ENCODE measurements at places on chromosomes 7 and 10.

DNA sequence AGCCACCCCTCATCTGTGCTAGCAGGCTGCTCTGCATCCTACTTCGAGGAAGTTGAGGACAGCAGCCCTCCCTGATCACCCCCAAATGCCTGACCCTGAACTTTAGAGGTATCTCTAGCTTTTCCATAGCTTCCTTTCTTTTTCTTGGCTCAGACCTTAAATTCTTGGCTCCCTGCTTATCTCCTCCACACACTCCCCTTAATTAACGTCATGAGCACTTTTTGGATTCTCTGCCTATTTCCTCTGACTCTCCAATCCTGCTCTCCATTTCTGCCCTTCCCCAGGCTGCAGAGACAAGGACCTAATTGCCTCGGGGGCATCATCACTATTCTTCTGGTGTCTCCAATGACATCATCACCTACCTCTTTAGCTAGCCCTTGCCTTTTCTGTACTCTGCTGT is 40.8 kb upstream of the SEC61G start:
- DNase-seq = no peak

- no peak for DNase-seq
Measured at GRCh38 chr7:151984612-151985011, 28.4 kb downstream of the GALNTL5 start.

GRCh38 chr7:137634356-137634755 is 212.4 kb downstream of the DGKI start:
- no peak for DNase-seq

DNA sequence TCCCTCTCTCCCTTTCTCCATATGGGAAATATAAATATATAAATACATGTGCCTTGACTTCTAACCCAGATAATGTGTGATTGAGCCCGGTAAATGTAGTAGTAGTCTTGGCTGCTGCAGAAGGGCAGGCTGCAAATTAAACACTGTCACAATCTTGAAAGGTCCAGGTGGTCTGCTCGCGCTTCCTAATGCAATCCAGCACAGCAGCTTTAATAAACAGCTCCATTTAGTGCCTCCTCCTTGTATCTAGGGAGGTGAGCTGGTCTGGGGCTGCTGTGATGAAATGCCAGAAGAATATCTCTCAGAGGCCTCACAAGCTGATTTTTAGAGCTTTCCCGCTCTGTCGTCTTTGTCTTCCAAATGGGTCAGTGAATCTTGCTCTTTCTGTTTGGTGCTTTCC is 782 bp downstream of the POU6F2 start:
- DNase-seq = no peak

- DNase-seq = no peak
Measured at GRCh38 chr7:51242007-51242691, 74.5 kb downstream of the COBL start.

GRCh38 chr7:94676431-94676830 is 20.5 kb upstream of the SGCE start:
- no peak for DNase-seq

GRCh38 chr7:28516390-28517172 is 104.3 kb downstream of the CREB5 start:
- DNase-seq = no peak

GRCh38 chr7:43568529-43568928 is 14.4 kb upstream of the STK17A start:
- no peak for DNase-seq

DNA sequence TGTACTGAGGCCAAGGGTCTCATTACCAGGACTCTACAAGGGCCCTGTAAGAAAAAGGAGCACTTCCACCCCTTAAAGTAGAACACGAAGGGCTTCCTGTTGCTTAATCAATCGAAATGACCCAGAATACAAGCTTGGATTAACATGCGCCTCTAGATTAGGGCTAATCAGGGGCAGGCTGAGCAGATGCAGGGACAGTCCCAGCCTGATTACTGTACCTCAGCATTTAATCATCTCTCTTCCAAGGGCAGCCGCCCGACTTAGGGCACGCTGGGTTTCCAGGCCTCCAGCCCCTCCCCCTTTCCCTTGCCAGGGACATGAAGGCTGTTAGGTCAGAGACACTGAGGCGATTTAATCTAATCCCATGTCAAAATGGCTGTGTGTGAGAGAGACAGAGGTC is 138.6 kb downstream of the NRF1 start:
- no peak for DNase-seq

DNA sequence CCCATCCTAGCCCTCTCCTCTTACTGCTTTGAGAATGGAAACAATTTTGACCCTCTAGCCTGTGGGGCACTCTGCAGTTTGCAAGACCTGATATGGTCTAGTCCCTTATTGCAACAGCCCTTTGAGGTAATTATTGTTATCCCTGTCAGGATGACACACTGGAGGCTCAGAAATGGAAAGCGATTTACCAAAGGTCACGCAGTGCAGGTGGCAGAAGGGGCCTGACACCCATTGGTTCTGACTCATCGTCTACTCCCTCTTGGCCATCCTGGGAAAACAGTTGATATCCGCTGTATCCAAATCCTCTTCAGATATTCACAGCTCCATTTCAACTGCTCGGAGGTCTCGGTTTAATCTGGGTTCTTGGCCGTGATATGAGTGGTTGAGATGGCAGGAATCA is 44.7 kb upstream of the AQP1 start:
- DNase-seq = no peak

DNA sequence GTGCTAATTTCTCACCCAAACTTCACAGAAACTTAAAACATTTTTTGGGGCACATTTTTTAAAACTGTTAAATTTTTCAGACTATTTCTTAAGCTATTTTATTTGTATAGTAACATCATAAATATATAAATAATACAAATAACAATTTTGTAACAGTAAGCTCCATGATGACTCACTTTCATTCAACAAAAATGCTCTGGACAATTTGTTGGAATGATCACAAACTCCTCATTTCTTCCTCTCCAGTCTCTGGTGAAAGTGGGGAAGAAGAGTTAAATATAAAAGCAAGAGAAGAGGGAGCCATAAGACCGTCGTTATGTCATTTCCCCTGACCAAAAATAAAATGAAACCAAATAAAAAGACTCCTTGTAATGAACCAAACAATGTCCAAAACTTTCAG is 162.4 kb downstream of the AGMO start:
- peak; percentile 16 for DNase-seq

DNA sequence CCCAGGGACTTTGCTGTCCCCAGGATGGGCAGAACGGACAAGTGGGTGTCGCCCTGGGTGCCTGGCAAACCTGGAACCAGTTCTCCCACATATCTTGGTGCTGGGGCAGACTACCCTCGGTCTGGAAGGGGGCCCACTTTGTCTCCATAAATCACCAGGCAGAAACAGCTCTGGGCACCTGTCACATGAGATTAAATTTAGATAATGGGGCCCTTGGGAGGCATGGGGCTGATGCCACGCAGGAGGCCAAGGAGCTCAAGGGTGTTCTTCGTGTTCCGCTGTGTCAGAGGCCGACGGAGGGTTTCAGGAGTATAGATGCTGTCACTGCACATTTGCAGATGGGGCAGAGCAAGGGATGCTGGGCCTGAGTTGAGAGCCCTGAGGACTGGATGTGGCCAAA is 72.7 kb downstream of the TMEM130 start:
- DNase-seq = no peak

GRCh38 chr7:105188201-105188600 is 174.2 kb downstream of the KMT2E start:
- DNase-seq = peak; percentile 62

- DNase-seq = no peak
Measured at GRCh38 chr7:124768525-124768924, 2.9 kb upstream of the GPR37 start.

GRCh38 chr10:110610308-110610774 is 33.8 kb upstream of the RBM20 start:
- DNase-seq = peak; percentile 79

GRCh38 chr7:133688483-133689239 is 435.8 kb downstream of the EXOC4 start:
- peak; percentile 43 for DNase-seq

DNA sequence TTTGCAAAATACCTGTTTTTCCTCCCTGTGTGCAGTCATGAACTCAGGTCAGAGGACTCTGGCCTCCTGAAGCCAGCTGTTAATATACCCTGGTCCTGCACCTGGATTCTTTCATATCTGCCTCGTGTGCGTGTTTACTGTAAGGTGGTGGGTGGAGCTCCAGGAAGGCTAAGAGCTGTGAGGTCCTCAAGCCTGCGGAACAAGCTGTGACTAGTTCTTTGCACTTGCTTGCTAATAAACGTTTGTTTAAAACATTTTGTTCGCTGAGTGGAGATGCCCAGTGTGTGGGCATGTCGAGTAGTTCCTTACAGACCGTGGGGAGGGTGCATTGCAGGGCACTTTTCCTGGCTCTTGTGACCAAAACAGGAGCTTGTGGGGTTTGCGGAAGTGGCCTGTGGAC is 139.0 kb downstream of the DOCK1 start:
- no peak for DNase-seq

DNA sequence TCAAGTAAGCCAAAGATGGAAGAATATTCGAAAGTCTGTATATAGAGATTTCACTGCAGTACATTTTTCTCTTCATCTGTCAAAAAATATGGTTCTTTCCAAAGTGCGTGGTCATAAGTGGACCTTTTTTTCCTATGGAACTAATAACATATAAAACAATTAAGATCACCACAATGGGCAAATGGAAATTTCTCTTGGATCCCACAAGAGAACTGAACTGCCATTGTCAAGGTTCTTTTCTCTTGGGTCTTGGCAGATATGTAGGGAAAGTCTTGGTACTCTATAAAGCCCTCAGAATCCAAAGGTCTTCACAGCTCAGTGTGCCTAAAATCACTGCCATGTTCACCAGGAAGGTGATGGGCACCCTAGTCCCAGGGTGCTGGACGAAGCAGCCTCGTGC is at the start of gene OR6B1:
Gene OR6B1 (plus strand): TSS at position 301 of the 400 bp plus-strand sequence. CDS start 3,677 bp downstream, outside the sequence.
- no peak for DNase-seq

GRCh38 chr10:124172181-124172916 is 79.0 kb upstream of the CHST15 start:
- DNase-seq = no peak

DNA sequence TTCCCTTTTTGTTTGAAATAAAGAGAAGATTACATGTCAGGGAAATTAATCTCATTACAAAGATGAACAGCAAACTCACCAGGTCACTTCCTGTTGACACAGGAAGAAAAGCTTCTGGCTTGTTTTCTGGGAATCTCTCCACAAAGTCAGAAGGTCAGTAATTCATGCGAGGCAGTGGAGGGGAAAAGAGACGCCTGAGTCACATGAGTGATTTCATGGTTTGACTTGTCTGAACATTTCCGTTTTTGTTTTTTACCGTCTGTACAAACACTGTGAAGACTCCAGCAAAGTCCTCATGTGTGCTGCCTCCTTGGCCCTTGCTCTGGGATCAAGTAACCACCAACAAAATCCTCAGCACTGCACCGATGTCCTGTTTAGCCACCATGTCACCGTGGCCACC is 2.5 kb upstream of the HABP2 start:
- DNase-seq = no peak

DNA sequence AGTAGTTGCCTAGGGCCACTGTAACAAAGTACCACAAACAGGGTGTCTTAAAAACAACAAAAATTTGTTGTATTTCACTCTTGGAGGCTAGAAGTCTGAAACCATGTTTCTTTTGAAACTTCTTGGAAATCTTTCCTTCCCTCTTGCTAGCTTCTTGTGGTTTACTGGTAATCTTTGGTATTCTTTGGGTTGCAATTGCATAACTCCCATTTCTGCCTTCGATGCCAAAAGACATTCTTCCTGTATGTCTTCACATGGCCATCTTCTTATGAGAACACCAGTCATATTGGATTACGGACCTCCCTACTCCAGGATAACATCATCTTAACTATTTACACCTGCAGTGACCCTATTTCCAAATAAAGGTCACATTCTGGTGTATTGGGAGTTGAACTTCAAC is 357.4 kb downstream of the PPP1R3A start:
- DNase-seq = peak; percentile 3

DNA sequence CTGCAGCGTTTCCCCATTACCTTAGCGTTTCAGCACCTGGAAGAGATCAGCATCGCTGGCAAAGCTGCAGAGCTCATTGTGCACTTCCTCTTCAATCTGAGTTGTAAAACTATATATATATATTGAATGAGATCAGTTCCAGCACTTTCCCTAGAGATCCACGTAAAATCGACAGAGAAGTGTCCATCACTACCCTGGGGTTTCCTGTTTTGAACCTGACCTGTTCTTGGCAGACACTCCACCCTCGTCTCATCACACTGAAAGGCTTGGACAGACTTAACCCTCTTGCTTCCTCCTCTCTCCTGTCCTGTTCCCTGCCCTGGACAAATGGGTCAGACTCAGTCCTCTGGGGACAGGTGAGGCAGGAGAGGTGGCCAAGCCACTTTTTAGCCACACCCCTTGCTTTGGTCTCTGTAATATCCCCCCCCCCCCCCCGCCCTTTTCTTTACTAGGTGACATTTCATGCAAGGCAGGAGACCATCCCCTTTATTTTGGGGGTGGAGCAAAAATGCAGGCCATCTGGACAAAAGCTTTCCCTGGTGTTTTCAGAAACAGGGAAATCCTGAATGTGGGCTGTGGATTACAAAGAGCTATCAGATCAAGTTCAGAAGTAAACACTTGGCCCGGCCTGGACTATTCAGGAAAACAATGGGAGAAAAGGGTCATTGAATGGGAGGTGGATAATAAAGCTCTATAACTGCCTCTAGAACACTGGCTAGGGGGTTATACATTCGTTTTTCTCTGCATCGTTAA is 83.7 kb upstream of the KDM7A start:
- no peak for DNase-seq

- DNase-seq = peak; percentile 13
Measured at GRCh38 chr10:52573347-52573746, 199.2 kb downstream of the MBL2 start.

DNA sequence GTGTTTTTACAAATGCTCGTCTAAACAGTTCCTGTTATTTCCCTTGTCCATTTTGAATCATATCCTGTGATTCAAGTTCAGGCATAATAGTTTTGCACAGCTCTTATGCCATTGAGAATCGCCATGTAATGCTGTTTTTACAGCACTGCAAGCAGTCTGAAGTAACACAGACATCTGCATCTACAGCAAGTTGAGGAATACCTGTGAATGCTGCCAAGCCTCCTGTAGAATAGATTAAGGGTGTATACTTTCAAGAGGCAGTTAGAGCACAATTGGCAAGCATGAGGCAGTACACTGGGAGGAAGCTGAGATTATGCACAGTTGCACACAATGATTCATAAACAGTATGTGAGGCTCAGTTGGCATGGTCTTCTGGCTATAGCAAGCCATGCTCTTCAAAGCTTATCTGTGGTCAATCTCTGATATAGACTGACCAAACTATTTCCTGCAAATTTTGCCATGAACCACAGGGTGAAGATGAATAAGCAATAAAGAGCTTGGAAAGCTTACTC is 121.9 kb upstream of the AKR1E2 start:
- DNase-seq = peak; percentile 82

- DNase-seq = no peak
Measured at GRCh38 chr7:74311305-74311744, 22.1 kb downstream of the CLIP2 start.

- no peak for DNase-seq
Measured at GRCh38 chr7:38492010-38492409, 139.2 kb downstream of the AMPH start.

- DNase-seq = no peak
Measured at GRCh38 chr10:113618338-113618737, 45.5 kb downstream of the NRAP start.

DNA sequence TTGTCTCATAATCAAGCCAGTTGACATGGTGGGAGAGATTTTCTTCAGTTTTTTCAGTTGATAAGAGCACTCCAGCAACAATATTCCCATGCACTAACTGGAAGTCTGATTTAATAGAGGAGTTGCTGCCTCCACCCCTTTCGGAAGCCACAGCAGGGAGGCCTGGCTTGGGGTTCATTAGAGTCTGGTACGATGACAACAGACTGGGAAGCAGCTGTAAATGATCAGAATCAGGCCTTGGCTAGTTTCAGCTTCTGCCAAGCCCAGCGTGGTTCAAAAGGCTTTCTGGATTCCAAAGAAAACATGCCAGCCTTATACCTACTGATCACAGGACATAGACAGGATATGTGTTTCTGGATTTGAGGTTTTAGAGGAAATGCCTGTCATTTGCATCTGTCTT is 274.0 kb downstream of the CSTF2T start:
- peak; percentile 39 for DNase-seq

All from GM03348 (cell line).